ENCODE measurements at places on chromosomes 4 and X.

- DNase-seq: peak; percentile 90
These were observed at the start of gene UGDH for GRCh38 chr4:39527296-39528060. TSS of gene UGDH (minus strand) at chr4:39527439. CDS start at chr4:39521512, 5,927 bp downstream.

DNA sequence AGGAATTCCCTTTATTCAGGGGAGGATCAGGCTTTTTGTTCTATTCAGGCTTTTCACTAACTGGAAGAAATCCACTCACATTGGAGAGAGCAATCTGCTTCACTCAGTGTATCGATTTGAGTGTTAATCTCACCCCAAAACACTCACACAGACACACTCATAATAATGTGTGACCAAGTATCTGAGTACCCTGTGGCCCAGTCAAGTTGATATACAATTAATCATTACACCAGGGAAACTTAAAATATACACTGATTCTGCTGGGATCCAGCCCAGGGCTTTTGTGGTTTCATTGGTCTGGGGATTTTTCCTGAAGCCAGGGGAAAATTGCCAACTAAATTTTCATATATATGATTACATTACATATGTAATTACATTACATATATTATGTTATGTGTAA, 44.0 kb upstream of the GATB start:
- no peak for DNase-seq

DNA sequence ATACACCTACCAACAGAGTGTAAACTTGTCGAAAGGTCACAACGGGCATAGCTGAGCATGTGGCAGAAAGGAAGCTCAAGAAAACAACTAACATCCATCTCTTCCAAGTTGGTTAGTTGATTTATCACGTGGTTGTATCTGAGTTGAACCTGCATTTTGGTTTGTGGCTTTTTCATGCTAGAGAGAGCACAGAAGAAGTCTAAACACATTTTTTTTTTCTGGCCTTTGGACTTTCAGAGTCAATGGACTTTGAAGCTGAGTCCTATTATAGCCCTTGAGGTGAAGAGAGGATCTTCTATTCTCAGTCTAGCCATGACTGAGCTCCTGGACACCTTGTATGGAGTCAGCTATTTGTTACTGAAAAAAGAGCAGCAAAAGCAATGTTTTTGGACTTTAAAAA, 150.6 kb upstream of the TRPC5 start:
- no peak for DNase-seq

- peak; percentile 55 for DNase-seq
These were observed at the start of gene RAB9A for GRCh38 chrX:13688958-13689740. TSS of gene RAB9A (plus strand) at chrX:13689128. CDS start at chrX:13708747, 19,619 bp downstream.

DNA sequence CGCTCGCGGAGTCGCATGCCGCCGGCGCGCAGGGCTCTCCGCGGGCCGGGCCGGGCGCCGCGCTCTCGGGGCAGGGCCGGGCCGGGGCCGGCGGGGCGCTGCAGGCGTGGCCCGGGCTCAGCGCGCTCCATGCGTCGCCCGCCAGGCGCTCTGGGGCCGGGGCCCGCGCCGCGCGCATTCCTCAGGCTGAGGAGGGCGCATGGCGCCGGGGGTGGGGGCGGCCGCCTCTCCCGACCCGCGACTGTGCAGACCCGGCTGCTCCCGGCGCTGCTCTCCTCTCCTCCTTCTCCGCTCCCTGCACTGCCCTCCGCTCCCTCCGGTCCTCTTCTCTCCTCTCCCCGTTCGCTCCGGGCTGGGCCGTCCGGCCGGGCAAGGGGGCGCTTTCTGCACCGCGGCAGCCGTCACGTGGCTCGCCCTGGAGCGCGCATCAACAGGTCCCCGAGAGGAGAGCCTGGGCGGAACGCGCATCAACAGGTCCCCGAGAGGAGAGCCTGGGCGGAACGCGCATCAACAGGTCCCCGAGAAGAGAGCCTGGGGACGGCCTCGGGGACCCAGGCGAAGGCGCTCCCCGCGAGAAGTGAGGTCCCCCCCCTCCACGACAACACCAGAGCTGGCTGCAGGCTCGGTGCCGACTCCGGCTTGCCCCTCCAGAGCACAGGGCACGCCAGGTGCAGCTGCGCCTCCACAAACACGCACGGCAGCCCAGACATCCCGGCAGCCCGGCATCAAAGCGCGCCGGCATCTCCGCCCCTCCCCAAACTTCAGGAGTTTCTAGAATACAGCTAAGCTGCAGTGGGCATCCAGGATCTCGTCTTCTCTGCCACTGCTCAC, 12.9 kb downstream of the PPP2R3B start:
- peak; percentile 28 for DNase-seq

DNA sequence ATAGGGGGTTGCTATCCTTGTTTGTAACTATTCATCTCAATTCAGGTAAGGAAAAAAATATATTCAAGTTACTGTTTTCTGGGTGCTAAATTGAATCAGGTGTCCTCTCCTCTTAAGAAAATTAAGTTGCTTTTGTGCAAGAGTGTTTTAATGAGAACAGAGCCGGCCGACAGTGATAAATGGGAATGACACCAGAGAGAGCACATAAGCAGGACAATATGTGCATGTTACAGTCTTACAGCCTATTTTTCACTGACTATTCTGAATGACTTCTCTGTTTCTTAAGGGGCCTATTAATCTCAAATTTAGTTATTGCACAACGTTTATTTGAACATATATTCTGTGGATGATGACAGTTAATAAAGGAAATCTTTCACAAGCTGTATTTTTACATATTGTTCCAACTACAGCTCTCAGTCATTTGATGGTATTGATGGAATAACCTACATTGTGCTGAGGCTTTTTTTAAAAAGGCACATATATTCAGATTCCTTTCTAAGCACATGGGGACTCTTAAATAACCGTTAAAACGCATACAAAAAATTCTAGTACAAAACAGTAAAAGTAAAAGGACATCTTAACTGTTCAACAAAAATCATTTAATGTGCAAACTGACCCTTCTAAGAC, 68.4 kb downstream of the SLC10A7 start:
- no peak for DNase-seq

DNA sequence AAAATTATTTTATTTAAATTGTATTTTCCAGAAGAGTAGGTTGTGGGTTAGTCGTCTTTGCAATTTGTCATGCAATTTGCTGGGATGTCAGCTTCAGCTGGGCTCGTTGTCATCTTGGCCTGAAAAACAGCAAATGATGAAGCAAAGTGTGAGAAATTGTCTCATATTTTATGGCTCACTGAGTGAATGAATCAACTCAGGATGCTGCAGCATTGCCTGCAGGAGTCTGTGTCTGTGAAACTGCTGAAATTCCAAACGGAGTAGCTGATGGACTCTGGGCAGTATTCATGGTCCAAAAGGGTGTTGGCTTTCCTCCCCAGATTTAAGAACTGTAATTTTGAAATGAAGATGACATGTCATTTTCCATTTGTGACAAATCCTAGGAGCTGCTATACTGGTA, 37.2 kb downstream of the CXCL8 start:
- no peak for DNase-seq

DNA sequence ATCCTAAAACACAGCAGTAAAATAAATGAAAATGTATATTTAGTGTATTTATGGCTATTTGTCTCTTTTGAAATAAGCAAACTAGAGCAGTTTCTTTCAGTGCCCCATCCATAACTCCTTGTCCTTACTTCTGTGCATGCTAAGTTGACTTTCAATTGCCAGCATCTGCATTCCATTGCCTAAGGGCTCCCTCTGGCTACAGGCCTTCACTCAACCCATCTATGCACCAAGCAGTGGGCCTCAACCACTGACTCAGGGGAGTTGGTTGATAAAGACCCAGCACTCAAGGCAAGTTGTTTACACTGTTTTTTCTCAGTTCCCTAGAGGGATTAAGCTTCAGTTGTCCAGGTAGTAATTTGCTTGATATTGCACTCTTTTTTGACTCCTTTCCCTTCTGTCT, 265.7 kb downstream of the IQCM start:
- no peak for DNase-seq

- DNase-seq: no peak
These were observed 1703.9 kb upstream of the TENM3 start for GRCh38 chr4:180539284-180539683.

- DNase-seq: no peak
These were observed 221.0 kb upstream of the GALNT7 start for GRCh38 chr4:172947594-172947993.

GRCh38 chrX:133674726-133675470, 259.6 kb upstream of the GPC4 start:
- no peak for DNase-seq

GRCh38 chr4:15910155-15910940, 28.2 kb downstream of the FGFBP1 start:
- DNase-seq: no peak

- no peak for DNase-seq
These were observed 68.1 kb downstream of the ZC4H2 start for GRCh38 chrX:64908121-64908520.

DNA sequence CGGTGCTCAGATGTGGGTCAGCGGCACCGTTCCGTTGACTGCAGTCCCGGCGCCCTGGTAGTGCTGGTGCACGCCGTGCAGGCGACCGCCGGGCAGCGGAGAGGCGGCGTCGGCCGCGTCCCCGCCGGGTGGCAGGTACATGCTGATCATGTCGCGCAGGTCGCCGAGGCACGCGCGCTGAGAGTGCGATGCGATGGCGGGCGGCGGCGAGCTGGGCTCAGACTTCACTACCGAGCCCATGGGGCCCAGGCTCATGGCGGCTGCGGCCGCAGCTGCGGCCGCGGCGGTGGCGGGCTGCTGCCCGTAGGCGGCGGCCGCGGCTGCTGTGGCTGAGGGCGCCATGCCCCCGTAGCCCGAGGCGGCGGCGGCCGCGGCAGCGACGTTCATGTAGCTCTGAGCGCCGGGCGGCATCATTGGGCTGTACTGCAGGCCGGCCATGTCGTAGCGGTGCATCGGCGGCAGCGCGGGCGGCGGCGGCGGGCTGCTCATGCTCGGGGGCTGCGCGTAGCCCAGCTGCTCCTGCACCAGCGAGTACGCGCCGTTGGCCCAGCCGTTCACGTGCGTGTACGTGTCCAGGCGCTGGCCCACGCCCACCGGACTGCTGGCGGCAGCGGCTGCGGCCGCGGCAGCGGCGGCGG, 1.0 kb downstream of the SOX3 start:
- no peak for DNase-seq

DNA sequence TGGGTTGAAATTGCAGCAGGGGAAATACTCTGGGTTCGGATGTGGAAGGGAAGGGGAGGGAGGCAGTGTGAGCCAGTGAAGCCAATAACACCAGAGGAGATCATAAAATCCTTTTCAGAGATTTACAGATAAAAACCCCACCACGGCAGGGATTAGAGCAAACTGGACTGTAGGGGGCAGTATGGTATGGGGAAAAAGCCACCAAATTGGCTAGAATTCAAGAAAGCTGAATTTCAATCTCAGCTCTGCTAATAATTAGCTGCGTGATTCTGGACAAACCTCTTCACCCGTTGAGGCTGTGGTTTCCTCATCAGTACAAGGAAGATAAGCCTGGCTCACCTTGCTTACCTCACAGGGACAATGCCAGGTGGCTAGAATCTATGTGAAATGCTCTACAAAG, 108.1 kb downstream of the ATG4A start:
- DNase-seq: no peak

- DNase-seq: no peak
These were observed 32.4 kb upstream of the RHOH start for GRCh38 chr4:40164459-40164858.
